Aorta (tissue), 5 donors: ENCODE measurements at places on chromosomes 16 and 17. TPM values are rescaled to one million over a fixed set of nuclear protein-coding genes. Genes with fewer than 3 reads are reported as not detected.

GRCh38 chr16:30060836-30061554, 4.6 kb upstream of the ALDOA start:
- DNase-seq = no peak

CES3 gene
- 1.0 TPM for total RNA-seq

- no peak for DNase-seq
Observed at GRCh38 chr16:535446-536405, 8.2 kb downstream of the CAPN15 start.

DNA sequence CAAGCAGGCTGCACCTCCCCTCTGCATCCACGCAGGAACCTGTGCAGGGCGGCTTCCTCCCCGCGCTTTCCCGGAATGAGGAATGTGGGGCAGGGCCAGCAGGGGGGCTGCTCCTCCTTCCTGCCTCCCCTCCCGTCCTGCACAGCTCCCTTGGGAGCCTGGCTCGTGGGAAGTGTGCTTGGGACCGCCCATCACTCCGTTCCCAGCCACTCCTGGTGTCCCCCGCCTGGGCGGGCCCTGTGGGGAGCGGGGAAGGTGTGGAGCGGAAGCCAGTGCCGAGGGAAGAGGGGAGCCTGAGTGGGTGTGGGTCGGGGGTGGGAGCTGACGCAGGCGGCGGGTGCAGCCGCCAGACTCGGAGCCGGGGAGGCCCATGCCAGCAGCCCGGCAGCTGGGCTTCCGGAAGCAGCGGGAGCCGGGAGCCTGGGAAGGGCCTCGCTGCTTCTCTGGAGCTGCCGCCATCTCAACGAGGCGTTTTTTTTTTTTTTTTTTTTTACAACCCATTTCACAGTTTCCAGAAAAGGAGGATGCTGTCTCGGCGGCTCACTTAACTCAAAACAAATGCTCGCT, 24.1 kb downstream of the BAHCC1 start:
- DNase-seq = peak; percentile 98

RAB37 gene
- 3.4 TPM for total RNA-seq

DNA sequence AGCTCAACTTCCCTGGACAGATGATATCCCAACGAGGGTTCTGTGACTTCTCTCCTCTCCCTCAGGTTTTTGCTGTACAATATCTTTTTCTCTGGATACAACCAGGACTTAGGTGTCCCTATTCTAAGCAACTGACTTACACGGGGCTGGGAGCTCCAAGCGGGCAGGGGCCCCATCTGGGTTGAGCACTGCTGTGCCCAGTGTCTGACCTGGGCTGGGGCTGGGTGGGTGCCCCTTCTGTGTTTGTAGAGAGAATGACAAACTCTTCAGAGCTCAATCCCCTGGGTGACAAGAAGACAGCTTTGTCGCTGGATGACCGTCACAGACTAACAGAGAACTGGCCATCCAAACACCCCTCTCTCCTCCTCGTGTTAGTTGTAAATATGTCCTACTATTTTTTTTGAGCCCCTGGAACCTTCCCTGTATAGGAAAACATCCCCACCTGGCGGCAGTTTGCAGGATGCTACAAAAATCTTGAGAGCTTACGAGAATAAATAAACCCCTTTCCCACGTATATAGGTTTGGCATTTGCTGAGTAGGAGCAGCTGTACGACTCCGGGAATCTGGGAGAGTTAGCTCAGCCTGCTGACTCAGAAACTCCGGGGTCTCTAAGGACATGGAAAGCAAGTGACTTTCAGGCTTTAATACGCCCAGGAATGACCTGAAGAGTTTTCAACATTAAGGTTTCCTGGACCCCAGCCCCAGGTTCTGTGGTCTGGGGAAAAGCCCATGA, 23.7 kb upstream of the RCVRN start:
- DNase-seq = no peak

- peak; percentile 27 for DNase-seq
Observed at GRCh38 chr17:83143817-83144231, 64.4 kb downstream of the METRNL start.

GRCh38 chr17:42110301-42111264, 1.9 kb downstream of the DHX58 start:
- DNase-seq = no peak

TOX3 gene
- not detected for total RNA-seq

RTN4RL1 gene
- 5.2 TPM for total RNA-seq

- DNase-seq = no peak
Observed at GRCh38 chr17:27457731-27458523, 1.7 kb downstream of the KSR1 start.

GRCh38 chr16:15970202-15970601, 20.8 kb downstream of the ABCC1 start:
- no peak for DNase-seq

DNA sequence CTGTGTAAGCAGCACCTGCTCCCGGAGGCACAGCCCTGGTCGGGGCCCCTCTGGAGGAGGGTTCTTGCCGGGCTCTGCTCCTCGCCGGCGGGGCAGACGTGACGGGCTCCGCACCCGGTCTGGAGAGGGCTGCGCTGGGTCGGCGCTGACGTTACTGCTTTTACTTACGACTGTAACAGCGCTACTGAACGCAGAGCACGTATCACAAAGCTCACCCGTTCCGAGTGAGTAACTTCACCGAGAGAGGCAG, 1.3 kb upstream of the RAB40C start:
- peak; percentile 71 for DNase-seq

BRIP1 gene
- total RNA-seq = 1.4 TPM

GRCh38 chr16:4477966-4478365, 1.8 kb downstream of the HMOX2 start:
- no peak for DNase-seq

HSD17B2 gene
- total RNA-seq = not detected

CTNS gene
- 10.8 TPM for total RNA-seq

GAS7 gene
- 56.8 TPM for total RNA-seq

DNA sequence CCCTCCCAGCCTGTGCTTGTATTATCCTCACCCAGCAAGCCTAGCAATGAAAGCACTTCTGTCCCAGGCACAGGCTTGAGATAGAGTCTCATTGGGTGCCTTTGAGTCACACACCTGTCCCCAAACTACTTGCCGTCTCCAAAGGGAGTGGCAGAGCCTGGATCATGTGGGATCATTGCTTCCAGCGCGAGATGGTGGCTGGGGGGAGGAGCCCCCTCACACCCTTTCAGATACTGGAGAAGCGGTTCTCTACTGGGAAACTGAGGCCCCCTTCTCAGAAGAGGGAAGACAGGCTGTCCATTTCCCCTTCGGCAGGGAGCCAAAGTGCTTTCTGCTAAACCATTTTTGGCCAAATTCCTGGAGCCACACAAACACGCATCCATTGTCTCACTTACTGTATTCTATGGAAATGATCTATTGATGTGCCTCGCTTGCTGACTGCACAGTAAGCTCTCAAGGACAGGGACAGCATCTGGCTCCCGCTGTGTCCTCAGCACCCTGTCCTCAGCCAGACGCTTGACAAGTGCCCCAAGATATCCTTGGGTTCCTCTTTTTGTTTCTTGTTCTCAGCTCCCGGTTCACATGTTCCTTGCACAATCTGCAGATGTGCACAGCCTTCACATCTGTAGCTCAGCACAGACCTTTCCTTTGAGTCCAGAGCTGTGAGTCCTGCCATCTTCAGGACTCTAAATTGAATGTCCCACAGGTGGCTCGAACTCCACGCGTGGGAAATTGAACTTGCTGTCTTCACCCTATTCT, 26.0 kb upstream of the DLX3 start:
- DNase-seq = peak; percentile 19

DNA sequence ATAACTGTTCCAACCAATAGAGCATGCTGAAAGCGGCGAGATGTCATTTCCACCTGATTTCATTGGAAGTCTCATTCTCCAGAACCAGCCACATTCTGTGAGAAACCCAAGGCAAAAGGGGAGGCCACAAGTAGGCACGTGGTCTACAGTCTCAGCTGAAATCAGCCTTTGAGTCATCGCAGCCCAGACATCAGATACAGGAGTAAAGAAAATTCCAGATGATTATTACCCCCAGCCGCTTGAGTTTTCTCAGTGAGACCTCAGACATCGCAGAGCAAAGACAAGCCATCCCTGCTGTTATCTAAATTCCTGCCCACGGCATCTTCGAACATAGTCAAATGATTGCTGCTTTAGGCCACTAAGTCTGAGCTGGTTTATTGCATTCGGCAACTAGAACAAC, 23.1 kb downstream of the STAT3 start:
- DNase-seq = peak; percentile 57

DNA sequence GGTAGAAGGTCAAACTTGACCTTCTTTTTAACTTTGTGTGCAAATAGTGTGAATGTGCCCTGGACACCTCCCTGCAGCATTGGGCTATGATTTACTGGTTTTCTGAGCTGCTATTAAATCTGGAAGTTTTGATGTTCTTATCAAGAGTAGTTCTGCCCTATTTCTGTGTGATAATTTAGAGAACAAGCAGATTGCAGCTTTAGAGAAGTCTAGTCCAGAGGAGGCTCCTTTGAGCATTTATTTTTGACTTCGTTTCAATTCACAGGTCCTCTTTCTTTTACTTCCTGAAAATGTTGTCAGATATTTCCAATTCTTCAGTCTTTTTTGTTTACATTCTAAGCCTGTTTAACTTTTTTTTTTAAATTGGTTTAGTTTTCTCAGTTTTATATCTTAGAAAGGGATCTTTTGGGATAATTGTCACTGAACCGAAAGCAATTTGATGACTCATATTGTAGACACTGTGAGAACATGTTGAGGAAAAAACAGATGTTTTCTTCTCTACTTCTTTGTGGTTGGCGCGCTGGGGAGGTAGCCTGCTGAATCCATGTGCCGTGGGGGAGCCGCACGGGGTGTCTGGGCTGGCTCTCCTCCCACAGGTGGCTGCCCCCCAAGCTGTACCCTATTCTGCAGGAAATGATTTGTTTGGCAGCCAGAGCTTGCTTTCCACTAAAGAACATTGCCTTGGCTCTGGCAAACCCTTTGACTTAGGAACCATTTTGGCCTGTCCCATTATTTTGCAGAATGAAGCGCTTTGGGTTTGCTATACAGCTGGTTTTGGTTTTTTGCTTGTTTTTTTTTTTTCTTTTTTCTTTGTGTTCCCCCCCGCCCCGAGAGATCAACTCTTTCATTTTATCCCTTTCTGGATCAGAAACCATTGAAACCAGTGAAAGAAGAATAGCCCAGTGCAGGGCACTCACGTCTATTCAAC, 53.4 kb downstream of the MFSD11 start:
- no peak for DNase-seq

AANAT gene
- total RNA-seq = not detected

DNA sequence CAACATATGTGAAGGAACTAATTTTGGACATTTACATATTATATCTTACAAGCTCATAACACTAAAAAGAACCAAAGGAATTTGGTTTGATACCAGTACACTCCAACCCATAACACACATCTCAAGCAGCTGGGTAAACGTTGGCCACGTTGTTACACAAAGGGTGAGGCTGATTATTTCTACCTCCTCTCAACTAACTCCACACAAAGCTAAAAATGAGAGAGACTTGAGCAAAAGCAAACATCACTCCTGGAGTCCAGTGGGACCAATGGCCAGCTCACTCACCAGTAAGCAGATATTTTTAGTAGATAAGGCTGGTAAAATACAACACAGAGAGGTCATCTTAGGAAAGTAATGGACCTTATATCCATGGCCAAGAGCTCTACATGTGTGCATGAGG, 207.6 kb downstream of the MRTFB start:
- no peak for DNase-seq

CHD9 gene
- total RNA-seq = 133 TPM

- DNase-seq = no peak
Observed at GRCh38 chr16:11547118-11547916, 39.4 kb downstream of the LITAF start.

GRCh38 chr17:50412188-50412732, 13.8 kb upstream of the ACSF2 start:
- no peak for DNase-seq
